ENCODE measurements at places on chromosomes 13 and 19.

GRCh38 chr13:34207334-34207733 lies 389.4 kb downstream of the RFC3 start:
- no peak for DNase-seq

- peak; percentile 45 for DNase-seq
Measured at GRCh38 chr19:55118401-55118991, 1.1 kb upstream of the PPP1R12C start.

DNA sequence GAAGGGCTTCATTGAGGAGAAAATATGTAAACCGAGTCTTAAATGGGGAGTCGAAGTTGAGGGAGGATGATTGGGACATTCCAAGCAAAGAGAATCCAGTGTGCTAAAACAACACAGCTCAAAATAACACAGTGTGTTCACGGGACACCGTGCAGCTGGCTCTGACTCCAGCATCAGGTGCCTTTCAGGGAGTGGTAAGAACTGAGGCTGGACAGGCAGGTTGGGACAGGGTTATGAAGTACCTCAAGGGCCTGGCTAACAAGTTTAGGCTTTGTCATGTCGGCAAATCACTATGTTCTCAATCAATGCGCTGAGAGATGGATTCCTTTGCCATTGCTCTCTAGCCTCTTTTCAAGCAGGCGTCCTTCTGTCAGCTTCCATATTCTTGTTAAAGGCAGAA lies 27.5 kb upstream of the WDFY2 start:
- DNase-seq: no peak

- DNase-seq: peak; percentile 92
Measured at GRCh38 chr19:18416778-18417249, 2.4 kb upstream of the SSBP4 start.

- DNase-seq: peak; percentile 25
Measured at GRCh38 chr19:11291991-11292390, 4.0 kb upstream of the TSPAN16 start.

GRCh38 chr19:38669552-38669951 lies 22.1 kb downstream of the ACTN4 start:
- DNase-seq: peak; percentile 82

DNA sequence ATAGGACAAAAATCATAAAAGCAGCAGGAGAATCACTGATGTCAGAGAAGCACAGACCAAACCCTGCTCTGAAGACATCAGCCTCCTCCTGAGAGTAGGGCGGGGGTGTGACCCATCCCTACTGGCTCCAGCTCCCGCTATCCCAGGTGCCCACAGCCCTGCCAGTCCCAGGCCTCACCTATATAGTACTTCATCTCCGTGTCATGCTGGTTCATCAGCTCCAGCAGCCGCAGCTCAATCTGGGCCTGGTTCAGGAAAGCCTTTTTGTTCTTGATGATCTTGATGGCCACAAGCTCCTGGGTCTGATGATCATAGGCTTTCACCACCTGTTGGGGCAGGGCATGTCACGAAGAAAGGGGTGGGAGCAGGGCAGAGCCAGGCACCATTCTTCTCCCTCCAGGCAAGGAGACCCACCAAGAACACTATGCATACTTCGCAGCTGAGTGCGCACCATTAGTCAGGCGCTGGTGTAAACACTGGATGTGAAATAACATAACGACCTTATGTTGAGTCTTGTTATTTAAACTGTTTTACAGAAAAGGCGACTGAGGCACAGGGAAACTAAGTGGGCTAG lies 4.2 kb downstream of the DYRK1B start:
- no peak for DNase-seq

DNA sequence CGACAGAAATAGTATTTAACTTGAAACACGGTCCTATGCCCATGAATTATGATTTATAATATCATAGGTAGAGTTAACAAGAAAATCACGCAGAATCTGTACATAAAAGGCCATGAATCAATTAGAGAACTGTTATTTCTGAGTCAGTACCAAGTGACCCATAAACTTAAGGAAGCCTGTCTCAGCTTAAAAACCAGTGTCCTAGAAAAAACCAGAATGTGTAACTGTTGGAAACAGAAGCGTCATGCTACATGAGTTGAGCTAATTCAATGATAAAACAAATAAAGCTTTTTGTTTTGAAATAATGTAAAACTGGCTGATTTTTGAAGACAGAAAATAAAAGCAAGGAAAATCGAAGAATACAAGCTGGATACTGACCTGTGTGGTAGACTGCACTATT lies 34.8 kb upstream of the SGCG start:
- no peak for DNase-seq

GRCh38 chr13:113935001-113935844 lies 38.7 kb downstream of the C13orf46 start:
- DNase-seq: no peak

DNA sequence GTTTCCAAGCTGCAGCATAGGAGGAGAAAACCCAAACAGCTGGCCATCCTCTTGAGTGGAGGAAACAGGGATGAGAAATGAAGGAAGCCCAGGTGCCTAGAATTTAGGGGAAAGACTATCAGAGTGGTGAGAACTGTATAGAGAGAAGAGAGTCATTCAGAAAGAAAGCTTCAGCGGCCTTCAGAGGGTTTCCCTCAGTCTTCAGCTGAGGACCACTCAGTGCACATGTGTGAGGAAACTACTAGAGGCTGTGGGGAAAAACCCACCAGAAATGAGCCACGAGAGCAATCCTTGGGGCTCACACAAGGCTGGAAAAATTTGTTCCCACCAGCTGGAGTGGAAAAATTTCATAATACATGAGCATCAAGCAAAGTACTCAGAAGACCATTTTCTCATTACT lies 35.2 kb upstream of the CPB2 start:
- DNase-seq: no peak

DNA sequence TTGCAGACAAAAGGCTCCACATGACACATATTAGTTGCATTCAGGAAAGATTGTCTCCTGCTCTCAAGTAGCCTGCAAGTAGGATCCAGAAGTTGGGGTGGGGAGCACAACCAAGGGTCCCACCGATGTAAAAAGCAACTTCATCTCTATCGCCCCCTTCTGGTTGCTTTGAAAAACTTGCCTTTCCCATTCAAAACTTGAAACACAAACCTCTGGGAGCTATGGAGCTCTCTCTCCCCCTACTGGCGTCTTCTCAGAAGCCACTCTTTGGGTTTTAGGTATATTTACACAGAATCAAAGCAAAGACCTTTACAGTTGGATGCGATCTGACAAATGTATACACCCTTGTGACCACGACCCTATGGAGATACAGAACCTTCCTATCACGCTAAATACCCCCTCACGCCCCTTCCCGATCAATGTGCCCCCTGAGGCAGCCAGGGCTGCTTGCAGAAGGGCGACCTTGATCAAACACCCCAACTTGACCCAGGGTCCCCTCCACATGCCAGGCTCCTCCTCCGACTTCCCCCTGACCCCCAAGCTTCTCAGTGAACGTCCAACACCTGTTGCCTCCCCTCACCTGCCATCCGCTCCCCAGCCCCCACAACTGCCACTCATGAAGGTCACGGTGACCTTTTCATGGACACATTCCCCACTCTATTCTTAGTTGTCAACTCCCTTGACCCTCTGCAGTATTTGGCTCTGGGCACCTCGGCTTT lies 10.1 kb downstream of the NOSIP start:
- peak; percentile 57 for DNase-seq

DNA sequence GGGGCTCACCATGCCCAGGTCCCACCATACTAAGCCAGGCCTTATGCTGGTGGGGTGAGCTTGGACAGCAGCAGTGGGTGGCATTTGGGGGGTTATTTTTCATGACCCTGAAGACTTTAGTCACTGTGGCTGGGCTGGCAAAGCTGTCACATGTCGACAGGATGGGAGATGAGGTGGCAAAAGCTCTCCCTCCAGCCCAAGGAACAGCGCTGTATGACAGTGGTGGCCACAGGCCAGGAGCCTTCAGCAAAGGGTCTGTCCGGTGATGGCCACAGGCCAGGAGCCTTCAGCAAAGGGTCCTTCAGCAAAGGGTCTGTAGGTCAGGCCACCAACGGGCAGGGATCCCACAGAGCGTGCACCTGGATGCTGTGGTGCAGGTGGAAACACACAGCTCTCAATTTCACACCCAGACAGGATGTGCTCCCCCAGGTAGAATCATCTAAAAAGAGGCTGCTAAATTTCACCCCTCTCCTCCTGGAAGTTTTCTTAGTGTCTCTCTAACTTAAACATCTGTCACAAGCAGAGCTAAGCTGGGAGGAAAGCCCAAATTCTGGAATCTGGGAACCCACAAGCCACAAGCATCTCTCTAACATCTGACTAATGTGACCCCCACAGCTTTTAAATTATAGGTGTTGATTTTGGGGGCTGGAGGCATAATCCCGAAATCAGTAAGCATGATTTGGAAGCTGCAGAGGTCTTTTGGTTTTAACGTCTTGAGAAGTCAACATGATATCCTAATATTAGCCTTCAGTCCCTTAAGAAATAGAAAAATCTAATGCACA lies 23.0 kb downstream of the COL4A1 start:
- no peak for DNase-seq

GRCh38 chr13:33383724-33384577 lies 98.4 kb upstream of the STARD13 start:
- DNase-seq: no peak

DNA sequence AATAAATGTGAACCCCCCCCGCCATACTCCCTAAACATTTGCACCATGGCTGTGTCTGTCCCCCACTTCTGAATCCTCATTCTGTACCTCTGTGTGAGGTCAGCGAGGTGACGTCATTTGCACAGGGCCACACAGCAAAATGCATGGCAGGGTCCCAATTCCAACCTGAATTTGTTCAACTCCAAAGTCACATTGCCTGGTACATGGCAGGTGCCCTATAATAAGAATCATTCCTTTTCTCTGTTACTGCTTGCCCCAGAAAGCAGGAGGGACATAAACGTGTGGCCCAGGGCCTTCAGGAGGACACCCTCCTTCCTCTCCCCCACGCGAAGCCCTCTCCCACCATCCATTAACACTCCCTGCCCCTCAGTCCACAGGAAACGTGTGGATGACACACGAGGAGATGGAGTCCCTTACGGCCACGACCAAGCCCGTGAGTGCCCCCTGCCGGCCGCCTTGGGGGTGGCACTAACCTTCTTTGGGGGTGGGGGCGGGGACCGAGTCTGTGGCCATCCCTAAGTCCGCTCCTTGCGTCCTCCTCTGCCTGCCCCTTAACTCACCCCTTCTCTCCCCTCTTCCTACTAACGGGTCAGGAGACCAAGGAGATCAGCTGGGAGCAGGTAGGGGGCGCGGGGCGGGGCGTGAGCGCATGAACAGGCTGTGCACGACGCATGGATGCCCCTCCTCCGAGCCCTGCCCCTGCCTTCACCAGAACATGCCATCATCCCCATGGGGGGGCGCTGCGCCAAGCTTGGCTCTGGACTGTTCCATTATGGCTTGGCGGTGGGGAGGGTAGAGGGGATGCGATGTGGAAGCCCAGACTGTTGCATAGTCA lies 9.4 kb downstream of the HRC start:
- DNase-seq: peak; percentile 44

DNA sequence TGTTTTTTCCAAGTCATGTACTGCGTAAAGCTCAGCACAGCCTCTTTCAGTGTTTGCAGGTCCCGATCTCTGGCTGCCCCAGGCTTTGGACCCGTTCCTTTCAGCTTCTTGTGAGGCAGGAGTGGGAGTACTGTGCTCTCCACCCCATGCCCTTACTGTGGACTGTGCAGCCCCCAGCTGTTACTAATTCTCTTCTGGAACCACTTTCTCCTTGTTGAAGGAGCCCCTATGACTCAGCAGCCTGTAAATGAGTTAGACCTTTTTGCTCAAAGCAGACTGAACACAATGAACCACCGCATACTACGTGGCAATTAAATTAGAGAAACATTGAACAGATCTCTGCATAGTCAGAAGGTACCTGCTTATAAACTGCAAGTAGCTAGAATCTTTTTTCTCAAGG lies 39.0 kb downstream of the SERTM1 start:
- DNase-seq: no peak

DNA sequence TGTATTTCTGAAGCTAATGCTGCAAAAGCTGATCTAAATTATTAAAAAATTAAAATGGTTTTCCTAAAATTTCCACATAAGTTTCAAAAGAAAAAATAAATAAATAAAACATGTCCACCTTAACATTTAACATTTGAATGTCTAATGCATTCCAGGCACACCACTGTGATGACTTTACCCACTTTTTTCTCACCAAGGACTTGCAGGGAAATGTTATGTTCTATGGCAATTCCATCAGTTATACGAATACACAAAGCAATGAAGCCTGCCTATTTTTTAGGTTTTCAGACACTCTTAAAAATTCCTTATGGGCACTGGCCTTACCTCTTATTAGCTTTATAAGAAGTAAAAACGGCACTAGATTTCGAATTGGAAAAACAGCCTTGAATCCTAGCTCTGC lies 10.2 kb downstream of the TSC22D1 start:
- DNase-seq: no peak

DNA sequence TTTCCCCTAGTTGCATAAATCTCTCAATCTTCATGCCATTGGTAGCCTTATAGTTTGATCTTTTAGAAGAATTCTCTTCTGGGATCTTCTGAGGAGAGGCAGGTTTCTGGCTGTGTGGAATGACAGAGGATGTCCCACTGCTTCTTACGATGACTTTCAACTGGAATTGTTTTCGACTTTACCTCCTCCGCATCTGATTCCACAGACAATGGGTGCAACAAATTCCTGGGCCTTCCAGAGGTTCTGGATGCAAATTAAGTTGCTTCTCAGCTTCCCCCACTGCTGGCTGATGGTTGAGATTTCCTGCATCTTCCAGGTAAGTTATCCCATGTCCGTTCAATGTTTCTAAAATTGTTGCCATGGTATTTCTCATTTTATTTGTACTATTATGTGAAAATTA lies 142.3 kb upstream of the TSC22D1 start:
- no peak for DNase-seq

DNA sequence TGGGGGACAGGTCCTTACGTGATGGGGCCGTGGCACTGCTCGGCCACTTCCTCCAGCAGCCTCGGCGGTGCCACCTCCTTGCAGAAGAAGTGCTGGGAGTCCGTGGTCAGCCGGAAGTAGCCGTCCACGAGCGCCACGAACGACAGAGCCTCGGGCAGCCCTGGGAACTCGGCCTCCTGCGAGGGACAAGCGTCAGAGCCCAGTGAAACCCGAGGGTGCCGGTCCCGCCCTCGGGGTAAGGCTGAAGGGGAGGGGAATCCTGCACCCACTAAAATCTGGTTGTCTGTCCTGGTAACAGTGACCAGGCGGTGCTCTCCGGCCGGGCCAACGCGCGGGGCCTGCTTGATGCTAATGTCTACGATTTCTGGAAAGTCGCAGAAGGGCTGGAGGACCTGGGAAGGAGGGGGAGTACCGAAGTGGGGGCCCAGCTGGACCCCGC lies 6.4 kb downstream of the JAK3 start:
- no peak for DNase-seq

- no peak for DNase-seq
Measured at GRCh38 chr13:94181461-94182107, 297.9 kb downstream of the DCT start.

DNA sequence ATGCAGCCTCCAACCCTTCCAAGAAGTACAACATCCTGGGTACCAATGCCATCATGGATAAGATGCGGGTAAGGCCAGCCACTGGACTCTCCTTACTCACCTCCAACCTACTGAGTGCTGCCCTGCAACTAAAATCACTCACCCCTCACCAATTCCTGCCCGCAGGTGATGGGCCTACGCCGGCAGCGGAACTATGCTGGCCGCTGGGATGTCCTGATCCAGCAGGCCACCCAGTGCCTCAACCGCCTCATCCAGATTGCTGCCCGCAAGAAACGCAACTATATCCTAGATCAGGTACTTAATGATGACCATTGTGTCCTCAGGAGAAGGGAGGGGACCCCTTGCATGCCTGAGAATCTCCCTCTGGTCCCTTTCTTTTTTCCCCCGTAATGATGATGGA lies 15.6 kb upstream of the CCDC97 start:
- DNase-seq: no peak

GRCh38 chr13:21949818-21950429 lies 279.1 kb downstream of the FGF9 start:
- DNase-seq: no peak

GRCh38 chr13:81540777-81541176 lies 1199.9 kb upstream of the SPRY2 start:
- DNase-seq: no peak

Measured in HL-60 (cell line).